ENCODE measurements at places on chromosomes 16 and 17.

GRCh38 chr17:60863892-60864707, 186.4 kb downstream of the BCAS3 start:
- no peak for DNase-seq

DNA sequence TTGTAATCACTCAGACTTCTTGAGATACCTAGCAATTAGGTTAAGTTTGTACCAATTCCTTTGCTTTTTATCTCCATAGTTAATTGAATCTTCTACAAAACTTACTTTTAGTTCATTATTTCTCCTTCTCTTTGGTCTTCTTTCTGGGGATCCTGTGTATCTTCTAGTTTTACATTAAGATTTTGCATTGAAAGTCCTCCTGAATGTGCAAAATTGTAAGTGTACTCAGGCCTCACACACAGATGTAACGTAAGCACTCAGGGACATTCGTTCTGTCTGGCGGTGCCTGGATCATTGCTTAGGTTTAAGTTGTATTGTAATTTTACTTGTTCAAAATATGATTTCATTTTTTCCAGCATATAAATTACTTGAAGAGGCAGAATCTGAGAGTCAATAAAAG, 222.6 kb upstream of the CPHXL start:
- DNase-seq = no peak

- no peak for DNase-seq
Measured at GRCh38 chr16:21084631-21085225, 65.9 kb downstream of the DNAH3 start.

DNA sequence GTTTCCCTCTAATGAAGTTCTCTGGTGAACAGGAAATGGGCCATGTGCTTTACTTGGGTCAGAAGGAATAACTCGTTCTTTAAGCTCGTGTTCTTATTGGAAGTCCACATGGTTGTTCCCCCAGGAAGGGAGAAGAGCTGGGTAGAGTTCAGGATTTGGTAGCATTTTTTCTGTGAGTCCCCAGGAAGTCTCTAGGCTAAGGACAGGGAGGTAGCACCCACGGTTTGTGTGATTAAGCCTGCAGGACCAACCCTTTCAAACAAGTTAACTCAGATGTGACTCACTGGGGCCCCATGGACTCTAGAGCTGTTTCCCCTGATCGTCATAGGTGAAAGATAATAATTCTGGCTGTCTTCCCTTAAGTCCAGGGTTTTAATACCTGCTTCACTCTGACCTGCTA, 16.4 kb downstream of the SAP30BP start:
- no peak for DNase-seq

GRCh38 chr17:81648707-81649085, 7.6 kb downstream of the PDE6G start:
- no peak for DNase-seq

DNA sequence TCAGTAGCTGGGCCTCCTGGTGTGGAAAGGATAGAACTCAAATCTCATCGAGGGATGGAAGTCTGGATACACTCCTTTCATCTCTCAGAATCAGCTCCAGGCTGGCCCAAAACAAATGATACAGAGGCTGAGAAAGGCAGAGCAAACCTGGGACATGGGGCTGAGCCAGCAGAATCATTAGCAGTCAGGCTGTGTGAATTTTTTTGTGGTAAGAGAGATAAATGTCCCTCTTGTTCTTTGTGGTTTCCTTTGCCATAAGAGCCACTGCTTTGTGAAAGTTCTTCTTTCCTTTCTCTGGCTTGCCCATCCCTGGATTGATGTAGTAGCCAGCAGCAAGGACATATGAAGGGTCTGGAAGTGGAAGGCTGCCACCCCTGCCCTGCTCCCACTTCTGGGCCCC, 146.2 kb downstream of the CDH13 start:
- DNase-seq = no peak

GRCh38 chr17:82640036-82640435, 8.2 kb downstream of the WDR45B start:
- DNase-seq = no peak

- DNase-seq = no peak
Measured at GRCh38 chr17:27446569-27447301, 9.5 kb upstream of the KSR1 start.

GRCh38 chr16:30069611-30070462, 4.3 kb downstream of the ALDOA start:
- no peak for DNase-seq

DNA sequence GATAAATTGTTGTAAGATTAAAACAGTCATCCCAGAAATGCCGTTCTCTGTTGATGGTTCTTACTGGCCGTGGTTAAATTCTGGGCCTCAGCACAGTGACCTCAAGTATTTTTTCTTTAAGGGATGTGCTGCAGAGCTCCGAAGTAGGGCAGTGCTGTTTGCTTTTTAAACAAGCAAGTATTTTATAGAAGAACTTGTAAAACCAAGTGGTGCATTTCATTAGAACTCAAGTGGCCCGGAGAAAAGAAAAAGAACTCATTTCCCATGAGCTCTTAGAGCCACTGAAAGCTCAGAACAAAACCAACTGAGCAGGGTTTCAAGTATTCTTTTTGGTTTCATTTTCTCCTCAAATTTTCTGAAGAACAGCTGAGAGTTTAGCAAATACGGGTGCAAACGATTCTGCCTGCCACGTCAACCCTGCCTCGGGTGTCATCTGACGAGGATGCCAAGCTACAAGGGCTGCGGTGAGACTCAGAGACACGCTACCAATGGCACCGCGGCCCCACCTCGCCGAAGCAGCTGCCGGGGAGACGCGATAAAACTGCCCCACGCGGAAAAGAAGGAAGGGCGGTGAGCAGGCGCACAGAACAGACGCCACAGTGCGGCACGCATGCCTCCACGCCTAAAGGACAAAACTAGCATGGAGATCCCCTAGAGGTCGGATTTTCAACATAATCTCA, 6.3 kb downstream of the LMF1 start:
- DNase-seq = no peak

DNA sequence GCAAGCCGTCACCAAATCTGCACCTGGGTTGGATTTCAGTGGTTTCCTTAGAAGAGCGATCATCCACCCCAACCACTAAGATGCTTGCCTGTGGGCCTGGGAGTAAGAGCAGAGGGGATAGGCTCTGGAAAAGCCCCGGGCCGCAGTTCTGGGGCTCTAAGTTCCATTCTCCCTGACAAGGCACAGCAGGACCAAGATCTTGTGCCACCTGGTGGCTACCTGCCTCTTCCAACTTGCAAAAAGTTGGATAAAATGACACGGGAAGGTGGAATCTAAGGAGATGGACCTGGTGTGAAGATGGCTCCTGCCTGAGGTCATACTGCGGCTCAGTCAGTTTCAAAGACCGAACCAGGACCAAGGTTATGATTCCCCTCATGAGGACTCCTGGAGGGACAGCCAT, 42.3 kb downstream of the ABCC12 start:
- DNase-seq = no peak

- DNase-seq = no peak
Measured at GRCh38 chr17:49631496-49631895, 46.4 kb downstream of the SPOP start.

DNA sequence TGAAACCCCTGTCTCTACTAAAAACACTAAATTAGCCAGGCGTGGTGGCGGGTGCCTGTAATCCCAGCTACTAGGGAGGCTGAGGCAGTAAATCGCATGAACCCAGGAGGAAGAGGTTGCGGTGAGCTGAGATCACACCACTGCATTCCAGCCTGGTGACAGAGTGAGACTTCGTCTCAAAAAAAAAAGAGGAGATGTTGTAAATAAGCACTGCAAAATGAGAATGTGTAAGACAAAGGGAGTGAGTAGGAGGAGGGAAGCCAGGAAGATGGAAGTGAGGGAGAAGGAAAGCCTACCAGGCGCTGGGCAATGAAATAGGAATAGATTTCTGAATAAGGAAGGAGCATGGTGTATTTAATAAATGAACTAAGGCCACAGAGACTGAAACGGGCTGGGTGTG, 8.7 kb upstream of the PRPF8 start:
- no peak for DNase-seq

DNA sequence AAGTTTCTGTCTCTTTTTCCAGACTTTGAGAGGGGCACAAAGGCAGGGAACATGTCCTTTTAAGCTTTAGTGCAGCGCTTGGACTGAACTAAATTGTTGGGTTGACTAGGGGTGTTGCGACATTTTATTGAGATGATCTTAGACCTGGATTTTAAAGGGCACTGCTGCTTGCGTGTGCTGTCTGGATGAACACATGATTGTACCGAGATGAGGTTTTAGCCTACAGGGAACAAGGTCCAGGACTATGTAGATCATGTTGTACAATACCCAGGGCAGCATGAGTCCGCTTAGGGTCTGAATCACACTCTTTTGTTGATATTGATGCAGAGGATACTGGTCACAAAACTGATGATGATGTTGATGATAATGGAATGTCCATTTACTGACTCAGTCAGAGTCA, 5.2 kb upstream of the RGS9 start:
- no peak for DNase-seq

- DNase-seq = no peak
Measured at GRCh38 chr17:82327289-82327688, 6.3 kb downstream of the SECTM1 start.

GRCh38 chr16:31110106-31111034, 2.2 kb downstream of the BCKDK start:
- no peak for DNase-seq

- no peak for DNase-seq
Measured at GRCh38 chr17:3732210-3732621, 8.5 kb downstream of the HASPIN start.

GRCh38 chr16:72128701-72129100, 35.1 kb downstream of the DHX38 start:
- DNase-seq = no peak

DNA sequence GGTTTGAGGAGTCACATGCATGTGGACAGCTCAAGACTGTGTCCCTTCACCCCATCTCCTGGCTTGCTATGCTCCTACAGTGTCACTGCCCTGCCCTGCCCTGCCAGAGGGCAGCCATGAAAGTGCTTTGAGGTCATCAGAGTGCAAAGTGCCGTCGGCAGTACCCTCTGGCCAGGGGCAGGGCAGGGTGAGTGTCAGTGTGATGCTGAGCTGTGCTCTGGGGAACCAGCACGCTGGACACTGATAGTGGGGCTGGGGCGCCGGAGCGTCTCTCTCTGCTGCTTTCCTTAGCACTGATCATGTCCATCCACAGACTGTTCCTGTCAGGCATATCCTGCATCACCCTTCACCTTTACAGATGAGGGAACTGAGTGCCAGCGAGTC, 1.6 kb upstream of the SPATA32 start:
- no peak for DNase-seq

DNA sequence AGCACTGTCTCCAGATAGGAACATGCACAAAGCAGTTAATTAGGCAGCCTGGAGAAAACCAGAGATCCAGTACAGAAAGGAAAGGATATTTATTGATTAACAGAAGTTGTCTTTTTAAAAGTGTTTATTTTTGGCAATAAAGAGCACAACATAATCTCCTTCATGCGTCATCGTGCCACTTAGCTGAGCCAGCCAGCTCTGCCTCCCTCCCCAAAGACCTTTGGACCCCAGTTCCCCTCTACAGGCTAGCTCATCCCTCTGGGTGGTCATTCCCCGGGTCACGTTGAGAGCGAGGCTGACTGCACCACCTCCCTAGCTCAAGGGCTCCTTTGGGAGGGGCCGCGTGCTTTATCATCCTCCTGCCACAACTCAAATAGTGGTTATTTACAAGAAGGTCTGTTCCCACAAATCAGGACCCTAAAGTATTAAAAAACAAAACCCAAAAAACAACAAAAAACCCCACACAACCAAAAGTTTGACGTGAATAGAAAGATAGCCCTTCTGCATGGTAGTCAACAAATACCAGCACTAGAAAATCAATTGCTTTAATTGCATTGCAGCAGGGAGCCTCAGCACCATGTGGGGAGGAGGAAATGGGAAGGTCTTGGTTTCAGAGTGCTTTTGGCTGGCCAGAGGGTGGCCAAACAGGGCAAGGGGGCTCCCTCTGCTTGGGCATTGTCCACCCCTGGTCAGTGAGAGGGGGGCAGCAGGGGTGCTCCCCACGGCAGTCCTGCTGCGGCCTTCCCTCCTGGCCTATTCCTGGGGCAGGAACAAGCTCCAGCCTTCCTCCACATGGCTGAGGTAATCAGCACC, 9.6 kb downstream of the POLR2C start:
- DNase-seq = no peak

GRCh38 chr17:72569148-72569946, 448.5 kb downstream of the SOX9 start:
- no peak for DNase-seq

DNA sequence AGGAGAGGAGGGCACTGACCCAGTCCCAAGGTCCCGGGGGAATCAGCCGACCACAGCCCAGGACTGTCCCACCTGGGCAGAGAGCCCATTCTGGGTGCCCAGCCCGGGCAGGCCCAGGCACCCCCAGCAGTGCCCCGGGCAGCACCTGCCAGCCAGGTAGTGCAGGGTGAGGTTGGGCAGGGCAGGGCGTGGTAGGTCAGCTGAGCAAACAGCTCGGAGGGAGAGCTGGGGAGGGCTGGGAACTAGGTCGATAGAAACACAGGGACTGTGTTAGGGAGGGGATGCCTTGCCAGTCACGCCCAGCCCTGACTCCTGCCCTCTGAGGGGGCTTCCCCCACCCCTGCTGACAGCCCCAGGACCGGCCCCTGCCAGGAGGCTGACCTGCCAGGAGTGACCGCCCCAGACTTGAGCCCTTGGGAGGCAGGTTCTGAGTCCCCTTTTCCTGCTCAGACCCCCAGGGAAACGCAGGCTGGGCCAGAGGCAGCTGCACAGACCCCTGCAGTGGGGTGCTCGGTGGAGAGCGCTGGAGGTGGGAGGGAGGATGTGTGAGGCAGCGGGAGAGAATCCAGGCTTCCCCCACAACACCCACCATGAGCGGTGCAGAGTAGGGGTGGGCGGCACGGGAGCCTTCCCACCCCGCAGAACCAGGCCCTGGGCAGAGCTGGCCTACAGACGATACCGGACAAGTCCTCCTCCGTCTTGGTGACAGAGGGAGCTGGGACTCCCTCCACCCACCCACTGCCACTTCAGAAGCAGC, 4.7 kb downstream of the HS3ST6 start:
- no peak for DNase-seq

GRCh38 chr17:31269578-31269983, 27.5 kb downstream of the OMG start:
- DNase-seq = no peak

DNA sequence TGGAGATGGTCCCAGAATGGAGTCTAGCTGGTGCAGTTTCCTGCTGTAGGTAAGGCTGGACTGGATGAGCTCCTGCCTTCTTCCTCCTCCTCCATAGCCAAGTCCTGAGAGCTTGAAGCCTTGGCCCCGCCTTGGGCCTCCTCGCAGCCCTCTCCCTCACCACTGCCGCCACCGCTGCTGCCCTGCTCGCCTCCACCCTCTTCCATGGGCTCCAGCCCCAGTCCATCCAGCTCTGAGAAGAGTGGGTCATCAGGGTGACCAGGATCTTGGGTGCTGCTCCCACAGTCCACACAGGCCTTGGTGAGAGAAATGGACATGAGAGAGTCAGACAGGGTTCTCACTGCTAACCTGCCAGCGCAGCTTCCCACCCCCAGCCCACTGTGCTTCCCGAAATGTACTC, 11.2 kb downstream of the PER1 start:
- no peak for DNase-seq

GRCh38 chr16:89765292-89765830, 44.0 kb downstream of the ZNF276 start:
- no peak for DNase-seq

- no peak for DNase-seq
Measured at GRCh38 chr16:76035689-76036088, 241.5 kb upstream of the CNTNAP4 start.

All from left renal pelvis (tissue), 4 donors.